ENCODE measurements at places on chromosomes 6 and 20. TPM values are rescaled to one million over a fixed set of nuclear protein-coding genes. Genes with fewer than 3 reads are reported as not detected.

The KHDC1 gene
- 6.4 TPM for total RNA-seq

The KHDRBS2 gene
- total RNA-seq: not detected

The LINC00237 gene
- total RNA-seq: not detected

The DEFB125 gene
- not detected for total RNA-seq

The FRMD1 gene
- total RNA-seq: not detected

The SOX12 gene
- 17.9 TPM for total RNA-seq

The FABP7 gene
- total RNA-seq: not detected

The KHDC1L gene
- total RNA-seq: not detected

The GABRR2 gene
- 0.54 TPM for total RNA-seq

The MEA1 gene
- total RNA-seq: 59.1 TPM

The E2F1 gene
- 41.5 TPM for total RNA-seq

The PRL gene
- 20.3 TPM for total RNA-seq

The IL17A gene
- not detected for total RNA-seq

The NOTCH4 gene
- 1.7 TPM for total RNA-seq

The CDSN gene
- not detected for total RNA-seq

The SLC32A1 gene
- not detected for total RNA-seq

The C6orf136 gene
- total RNA-seq: 24.1 TPM

DNA sequence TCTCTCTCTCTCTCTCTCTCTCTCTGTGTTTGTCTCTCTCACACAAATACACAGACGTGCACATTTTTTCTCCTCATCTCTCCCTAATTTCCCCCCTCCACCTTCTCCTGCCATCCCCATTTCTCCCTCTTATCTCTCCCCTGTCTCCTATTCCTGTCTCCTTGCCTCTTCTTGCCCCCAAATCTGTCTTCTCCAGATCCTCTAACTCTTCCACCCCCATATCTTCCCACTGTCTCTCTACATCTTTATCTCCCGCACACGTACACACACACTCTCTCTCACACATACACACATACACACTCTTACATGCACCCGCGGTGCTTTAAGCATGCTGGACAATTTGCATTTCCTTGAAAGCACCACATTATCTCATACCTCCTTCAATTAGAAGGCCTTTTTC, 15.9 kb downstream of the KIZ start:
- DNase-seq: no peak

GRCh38 chr6:20211941-20212391, 303 bp downstream of the MBOAT1 start:
- DNase-seq: no peak

GRCh38 chr6:13396241-13396792, 68.0 kb upstream of the TBC1D7 start:
- DNase-seq: no peak

DNA sequence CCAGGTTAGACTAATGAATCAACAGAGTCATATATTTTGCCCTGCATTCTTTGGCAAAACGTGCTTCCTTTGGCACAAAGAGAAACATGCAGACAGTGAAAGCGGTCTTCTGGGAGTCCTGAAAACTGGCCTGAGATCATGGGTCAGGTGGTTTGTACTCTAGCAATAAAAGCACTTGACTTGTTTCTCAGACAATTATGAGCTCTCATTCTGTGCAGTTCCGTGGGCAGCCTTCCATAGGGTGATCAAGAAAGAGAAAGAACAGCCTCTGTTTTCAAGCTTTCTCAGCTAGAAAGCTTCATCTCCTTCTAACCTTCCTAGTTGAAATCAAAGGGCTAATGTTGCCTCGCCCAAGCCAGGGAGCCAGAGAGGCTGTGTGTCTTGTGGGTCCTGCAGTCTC, 62.7 kb upstream of the ISM1 start:
- no peak for DNase-seq

GRCh38 chr20:44707018-44707579, 8.1 kb upstream of the CCN5 start:
- no peak for DNase-seq

- DNase-seq: no peak
Measured at GRCh38 chr6:12760226-12760625, 43.7 kb downstream of the PHACTR1 start.

DNA sequence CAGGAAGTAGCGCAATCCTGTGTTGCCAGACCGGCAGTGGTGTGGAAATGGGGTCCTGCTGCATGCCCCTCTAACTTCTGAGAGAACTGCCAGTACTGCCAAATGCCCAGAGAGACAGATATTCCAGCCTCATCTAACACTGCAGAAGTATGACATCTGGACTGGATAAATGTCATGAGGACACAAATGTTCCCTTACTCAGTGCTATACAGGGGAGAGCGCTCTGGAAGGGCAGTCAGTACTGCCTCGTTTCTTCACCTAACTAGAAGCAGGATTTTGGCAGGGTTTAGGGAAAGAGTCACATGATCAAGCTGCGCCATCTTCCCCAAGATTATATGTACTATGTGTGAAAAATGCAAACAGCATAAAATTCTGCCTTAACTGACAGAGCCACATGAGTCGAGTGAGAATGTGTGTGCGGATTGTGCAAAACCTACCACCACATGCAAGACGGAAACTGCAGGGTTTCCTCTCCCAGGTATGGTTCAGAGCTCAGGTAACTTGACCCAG, 59.7 kb downstream of the B4GALT5 start:
- no peak for DNase-seq

GRCh38 chr20:62795023-62795761, 1.1 kb upstream of the MRGBP start:
- DNase-seq: no peak

DNA sequence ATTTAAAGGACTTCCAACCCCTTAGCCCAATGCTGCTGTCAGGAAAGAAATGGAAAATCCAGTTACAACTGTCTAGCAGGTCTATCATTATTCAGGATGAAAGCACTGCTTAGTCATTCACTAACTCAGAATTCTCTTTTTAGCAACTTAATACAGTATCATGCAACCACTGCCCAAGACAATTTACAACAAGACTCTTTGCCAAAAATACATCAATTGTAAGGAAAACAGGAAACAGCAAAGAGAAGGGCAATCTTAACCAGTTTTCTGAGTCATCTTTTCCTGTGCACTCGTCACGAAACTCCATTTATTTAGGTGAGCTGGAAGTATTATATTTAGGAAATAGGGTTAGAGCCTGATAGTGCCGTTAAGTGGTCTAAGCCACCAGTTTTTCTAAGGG, 1197.7 kb upstream of the CITED2 start:
- no peak for DNase-seq

DNA sequence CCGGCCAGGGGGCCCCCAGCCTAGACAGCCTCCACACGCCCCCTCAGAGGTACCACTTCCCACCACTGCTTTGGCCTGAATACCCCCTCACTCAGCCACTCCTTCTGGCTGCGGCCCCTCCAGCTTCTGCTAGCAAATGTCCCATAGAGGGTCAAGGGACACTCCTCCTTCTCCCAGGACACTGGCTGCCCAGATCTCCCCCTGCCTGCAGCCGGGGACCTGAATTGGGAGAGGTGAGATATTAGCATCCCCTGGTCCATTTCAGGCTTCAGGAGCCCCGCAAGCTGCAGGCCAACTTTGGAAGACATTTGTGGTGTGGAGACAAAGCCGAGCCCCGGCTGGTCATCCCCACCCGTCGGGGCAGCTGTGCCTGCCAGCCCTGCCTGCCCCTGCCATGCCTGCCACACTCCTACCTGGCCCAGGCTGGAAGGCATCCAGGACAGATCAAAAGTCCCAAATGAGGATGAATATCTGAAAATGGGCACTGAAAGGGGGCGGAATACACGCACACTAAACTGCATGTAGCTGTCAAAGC, 32.5 kb upstream of the FOXC1 start:
- DNase-seq: no peak

- DNase-seq: no peak
Measured at GRCh38 chr20:12331236-12331635, 413.5 kb downstream of the BTBD3 start.

DNA sequence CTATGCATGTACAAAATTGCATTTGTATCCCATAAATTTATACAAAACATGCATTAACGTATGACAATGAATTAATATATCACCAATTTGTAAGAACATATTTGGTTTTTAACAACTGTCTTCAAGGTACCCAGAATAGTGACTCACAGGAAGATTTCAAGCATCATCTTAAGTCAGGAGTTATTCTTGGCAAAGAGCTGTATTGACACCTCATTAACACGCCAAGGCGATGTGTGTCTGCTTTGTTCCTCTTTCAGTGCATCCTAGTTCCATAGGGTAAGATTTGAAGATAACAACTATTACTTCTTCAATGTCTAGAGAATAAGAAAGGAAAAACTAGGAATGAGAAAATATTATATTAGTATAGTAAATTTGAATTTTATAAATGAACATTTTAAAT, 35.8 kb upstream of the TPD52L1 start:
- DNase-seq: no peak

DNA sequence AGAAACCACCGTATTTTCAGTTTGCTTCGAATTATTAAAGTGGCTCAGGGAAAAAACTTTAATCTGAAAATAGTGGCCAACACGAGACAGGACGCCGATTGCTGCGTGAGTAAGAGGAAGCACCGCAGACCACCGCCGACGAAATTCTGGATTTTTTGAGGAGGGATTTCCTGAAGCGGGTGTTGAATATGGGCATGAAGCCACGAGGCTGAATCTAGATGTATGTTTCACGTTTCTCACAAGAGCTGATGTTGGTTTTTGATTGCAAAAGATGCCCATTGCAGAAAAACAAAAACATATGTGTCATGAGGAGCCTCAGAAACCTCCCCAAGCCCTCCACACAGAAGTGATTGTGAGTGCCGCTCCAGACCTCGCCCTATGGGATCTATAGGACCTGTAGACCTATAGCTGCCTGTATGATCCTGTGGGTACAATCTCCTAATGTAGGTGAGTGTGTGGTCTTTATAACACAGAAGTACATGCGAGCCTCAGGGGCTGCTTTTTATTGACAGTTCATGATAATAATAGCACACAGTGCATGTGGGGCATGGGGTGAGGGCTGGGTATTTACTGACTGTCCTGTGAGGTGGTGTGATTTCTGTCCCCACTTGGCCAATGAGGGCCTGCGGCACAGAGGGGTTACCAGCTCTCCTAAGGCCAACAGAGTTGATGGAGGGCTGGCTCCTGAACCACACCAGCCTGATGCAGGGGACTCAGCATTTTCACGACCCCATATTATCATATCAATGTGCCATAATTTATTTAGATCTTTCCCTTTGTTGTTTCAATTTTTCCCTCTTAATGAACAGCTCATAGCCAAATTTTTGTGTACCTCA, 243.9 kb downstream of the DLL1 start:
- DNase-seq: no peak

GRCh38 chr6:17662585-17662984, 44.1 kb downstream of the NUP153 start:
- no peak for DNase-seq

DNA sequence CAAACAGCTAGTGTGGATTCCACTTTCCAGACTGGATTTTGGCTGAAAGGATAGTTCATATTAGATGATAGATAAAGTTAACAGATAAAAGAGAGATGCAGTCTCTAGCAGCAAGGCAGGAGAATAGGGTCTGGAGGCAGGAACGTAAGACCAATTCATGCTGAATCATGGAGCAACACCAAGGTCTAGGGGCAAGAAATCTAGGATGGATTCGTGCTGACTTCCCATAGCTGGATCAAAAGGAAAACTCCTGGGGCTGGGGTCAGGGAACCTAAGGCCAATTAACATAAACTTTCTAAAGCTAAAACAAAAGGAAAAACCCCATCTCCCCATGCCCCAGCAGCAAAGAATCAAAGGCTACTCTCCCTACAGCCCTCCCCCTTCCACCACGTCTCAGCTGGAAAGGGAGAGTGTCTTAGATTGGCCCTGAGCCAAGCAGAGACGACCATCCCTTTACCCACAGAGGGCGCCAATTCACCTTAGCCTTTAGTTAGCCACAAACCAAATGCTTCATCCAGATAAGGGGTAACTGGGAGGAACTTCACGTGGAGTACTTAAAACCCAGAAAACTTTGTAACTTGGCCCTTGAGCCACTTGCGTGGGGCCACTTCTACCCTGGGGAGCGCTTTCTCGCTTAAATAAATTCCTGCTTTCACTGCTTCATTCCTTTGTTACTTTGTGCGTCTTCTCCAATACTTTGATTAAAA, 7.6 kb downstream of the TREM1 start:
- DNase-seq: no peak

GRCh38 chr6:23611776-23612381, 514.1 kb upstream of the NRSN1 start:
- no peak for DNase-seq

GRCh38 chr6:1063671-1064355, 248.1 kb upstream of the FOXQ1 start:
- DNase-seq: no peak

DNA sequence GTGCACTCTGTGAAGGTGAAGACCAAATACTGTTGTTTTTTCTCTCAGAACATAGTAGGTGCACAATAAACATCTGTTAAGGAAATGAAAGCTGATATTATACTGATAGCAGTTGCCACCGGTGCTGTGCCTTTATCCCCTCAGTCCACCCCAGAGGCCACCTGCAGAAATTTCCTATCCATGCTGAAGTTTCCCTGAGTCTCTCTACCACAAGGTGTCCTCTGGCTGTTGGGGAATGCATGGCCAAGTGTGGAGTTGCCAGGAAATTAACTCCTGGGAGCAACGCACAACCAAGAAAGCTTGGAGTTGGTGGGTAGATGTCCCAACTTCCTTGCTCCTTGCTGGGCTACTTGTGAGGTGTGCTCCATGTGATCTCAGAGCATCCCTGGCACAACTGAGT, 114.2 kb downstream of the LAMP5 start:
- no peak for DNase-seq

GRCh38 chr20:16580147-16580546, 6.9 kb upstream of the KIF16B start:
- no peak for DNase-seq

- no peak for DNase-seq
Measured at GRCh38 chr6:43697421-43697820, 9.8 kb upstream of the MRPS18A start.

DNA sequence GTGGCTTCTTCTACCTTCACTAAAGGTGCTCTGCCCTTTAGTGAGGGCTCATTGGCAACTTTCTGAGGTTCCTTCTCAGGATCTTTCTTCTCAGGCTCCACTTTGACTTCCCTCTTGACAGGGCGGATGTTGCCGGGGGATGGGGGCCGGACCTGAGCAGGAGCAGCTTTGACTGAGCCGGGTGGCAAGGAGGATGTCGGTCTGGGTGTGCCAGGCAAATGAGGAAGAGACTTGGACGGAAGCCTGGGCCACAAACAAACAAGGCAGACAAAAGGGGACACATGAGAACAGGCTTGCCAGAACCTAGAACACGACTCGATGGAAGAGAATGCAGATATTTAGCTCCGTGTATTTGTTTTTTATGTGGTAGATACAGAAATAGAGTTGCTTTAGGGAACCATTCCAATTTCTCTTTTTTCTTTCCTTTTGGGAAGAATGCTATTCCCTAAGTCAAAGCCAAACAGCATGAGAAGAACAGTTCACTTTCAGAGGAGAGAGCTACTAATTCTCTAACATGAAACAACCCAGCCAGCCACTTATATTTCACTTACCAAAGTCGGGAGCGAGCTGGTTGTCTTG, 76.2 kb upstream of the BCLAF1 start:
- DNase-seq: no peak

GRCh38 chr20:15345287-15345686, 1007.9 kb upstream of the FLRT3 start:
- no peak for DNase-seq

GRCh38 chr20:53658973-53659372, 65.3 kb upstream of the ZNF217 start:
- DNase-seq: no peak

GRCh38 chr20:33673410-33674293, 576 bp downstream of the NECAB3 start:
- no peak for DNase-seq

- no peak for DNase-seq
Measured at GRCh38 chr6:142953373-142954273, 8.6 kb upstream of the HIVEP2 start.

All from GM12878 (cell line).